Stimulated activated CD4-positive, alpha-beta T cell treated with anti-CD3 and anti-CD28 coated beads, Interleukin-12 subunit alpha, Interleukin-12 subunit beta, amount 100 ng/mL, for 24 hours (primary cell): ENCODE measurements at places on chromosomes 6 and 20.

GRCh38 chr6:112691289-112691688 lies 344.2 kb downstream of the RFPL4B start:
- no peak for DNase-seq

GRCh38 chr6:38391206-38391605 lies 248.5 kb downstream of the BTBD9 start:
- DNase-seq = no peak

GRCh38 chr6:167054987-167055386 lies 55.8 kb downstream of the CEP43 start:
- no peak for DNase-seq

DNA sequence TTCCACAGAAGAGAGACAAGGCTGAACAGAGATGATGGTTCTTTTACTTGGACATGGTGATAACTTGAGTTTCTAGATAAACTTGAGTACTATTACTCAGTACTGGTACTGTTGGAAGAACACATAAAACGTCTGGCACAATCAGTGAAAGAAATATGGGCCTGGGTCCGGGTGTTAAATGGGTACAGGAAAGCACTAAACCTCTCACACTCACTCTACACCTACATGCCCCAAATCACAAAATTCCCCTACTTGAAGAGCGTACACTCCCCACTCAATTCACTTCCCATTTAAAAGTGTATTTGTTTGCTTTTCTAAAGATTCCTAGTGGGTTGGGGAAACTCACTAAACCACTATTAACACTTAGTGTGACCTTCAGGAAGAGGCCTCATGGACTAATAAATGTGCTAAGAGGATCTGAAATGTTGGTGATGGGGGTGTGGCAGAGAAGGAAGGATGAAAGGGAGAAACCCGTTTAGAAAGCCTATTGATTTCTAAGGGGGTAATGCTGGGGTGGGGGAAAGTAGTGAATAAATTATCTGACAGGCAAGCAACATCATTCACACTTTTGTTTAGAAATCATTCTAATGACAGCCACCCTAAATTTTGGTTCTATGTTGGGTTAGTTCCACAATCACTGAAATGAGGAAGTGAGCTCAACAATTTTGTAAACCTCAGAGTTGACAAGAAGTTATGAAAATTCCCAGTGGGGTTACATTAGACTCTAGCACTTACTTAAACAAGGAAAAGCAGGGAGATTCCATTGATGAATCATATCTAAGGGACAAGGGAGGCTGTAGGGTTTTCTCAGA lies 222.6 kb upstream of the MARCKS start:
- DNase-seq = no peak

DNA sequence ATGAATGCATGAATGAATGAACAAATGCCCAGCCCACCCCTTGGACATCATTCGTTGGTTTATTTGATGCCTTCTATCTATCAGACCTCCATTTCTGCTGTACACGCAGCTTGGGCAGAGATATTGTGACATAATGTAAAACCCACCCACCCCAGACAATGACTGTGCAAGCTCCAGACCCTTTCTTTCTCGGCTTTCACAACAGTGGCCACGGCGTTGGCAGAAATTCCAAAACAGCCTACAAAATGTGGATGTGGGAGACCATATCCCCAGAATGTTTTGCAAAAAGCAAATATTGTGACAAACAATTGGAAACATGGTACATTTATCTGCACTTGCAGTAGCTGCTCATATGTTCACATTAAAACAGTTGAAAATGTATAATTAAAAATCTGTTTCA lies 162.0 kb upstream of the MAFB start:
- no peak for DNase-seq

DNA sequence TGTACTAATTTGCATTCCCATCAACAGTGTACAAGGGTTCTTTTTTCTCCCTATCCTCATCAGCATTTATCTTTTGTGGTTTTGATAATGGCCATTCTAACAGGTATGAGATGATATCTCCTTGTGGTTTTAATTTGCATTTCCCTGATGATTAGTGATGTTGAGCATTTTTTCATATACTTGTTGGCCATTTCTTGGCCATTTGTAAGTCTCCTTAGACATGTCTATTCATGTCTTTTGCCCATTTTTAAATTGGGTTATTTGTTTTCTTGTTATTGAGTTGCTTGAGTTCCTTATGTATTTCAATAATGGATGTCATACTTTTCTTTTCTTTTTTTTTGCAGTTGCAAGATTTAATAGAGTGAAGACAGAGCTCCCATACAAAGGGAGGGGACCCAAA lies 17.8 kb downstream of the FOXQ1 start:
- DNase-seq = no peak

DNA sequence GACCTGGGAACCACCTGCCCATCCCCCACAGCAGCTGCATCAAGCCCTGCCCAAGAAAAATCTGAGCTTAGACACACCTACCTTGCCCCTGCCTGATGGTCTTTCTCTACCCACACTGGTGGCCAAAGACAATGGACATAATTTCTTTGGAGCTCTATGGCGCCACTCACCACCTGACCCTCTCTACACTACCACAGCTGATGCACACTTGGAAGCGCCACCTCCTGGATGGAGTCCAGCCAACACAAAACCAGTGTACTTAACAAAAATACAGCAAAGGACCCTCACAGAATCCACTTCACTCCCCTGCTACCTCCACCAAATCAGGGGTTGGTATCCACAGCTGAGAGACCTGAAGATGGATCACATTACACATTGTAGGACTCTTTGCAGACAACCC lies 39.7 kb upstream of the CLVS2 start:
- no peak for DNase-seq
